ENCODE measurements at places on chromosomes 6 and 20.

DNA sequence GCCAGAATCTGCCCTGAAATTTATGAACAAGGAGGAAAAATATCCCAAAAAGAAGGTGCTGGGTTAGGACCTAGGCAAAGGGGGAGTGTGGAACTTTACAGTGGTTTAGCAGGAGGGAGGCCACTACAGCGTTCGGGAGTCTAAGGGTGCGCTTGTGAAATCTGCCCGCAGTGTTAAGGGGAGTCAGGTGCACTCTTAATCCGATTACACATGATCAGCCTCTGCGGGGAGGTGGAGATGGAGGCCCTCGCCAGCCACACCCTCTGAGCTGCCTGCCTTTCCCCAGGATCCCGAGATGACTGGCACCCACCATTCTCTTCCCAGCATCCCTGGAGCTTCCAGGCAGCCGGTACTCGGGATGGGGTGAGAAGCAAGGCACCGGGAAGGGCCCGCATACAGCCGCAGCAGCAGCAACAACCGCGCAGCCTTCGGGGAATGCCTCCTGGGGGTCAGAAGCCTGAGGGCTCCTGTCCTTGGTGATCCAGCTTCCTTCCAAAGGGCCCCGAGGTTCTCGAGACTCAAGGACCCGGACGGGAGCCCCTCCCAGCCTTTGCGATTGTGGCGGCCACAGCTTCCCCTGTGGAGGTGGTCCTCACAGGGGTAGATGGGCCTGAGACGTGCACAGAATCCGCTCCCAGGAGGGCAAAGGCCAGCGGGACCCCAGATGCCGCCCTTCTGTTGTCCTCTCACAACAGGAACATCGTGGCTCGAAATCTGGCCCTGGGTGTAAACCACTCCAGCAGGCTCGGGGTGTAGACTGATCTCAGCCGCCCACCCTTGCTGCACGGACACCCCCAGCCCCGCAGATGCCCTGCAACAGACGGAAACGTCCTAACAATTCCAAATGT, 57.3 kb upstream of the CST7 start:
- no peak for DNase-seq

DNA sequence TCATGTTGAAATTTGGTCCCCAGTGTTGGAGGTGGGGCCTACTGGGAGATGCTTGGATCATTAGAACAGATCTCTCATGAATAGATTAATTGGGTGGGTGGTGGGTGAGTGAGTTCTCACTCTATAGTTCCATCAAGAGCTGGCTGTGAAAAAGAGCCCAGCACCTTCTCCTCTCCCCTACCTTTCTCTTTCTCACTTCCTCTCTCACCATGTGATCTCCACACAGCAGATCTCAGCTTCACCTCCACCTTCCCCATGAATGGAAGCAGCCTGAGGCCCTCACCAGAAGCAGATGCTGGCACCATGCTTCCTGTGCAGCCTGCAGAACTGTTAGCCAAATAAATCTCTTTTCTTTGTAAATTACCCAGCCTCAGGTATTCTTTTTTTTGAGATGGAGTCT, 12.9 kb upstream of the GMNN start:
- no peak for DNase-seq

DNA sequence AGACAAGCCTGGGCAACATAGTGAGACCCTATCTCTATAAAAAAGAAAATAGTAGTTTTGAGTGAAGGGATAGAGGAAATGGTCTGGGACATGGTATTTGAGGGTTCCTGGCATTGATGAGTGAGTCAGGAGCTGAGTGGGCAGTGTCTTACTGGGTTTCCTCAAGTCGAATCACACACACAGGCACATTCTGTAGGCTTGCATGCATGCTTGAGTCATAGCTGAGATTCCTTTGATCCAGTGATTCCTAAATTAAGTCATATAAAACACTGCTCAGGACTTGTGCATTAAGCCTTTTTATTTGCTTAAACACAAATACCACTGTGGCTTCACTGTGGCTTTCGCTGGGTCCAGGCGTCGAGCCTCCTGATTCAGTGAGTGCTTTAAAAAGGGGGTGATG, 71.8 kb upstream of the TMEM181 start:
- DNase-seq = no peak

DNA sequence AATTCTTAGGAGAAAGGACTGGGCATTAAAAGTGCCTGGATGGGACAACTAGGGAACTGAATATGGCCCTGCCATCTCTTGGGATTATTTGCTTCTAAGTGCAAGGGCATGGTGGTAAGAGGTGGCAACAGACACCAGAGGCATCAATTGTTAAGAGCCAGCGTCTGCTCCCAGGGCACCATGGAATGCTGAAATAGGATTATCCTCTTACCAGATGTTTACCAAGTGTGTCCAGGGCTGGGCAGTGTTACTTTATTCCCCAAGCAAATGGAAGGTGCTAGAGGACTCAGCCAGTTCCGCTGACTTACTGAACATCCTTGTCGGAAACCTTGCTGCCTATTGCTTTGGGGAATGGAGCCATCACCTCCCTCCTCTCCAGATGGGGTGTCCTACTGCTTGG, 273.6 kb upstream of the SUPT3H start:
- no peak for DNase-seq

GRCh38 chr20:53837126-53837826, 233.1 kb downstream of the BCAS1 start:
- no peak for DNase-seq

GRCh38 chr6:89045011-89045387, 35.6 kb upstream of the PNRC1 start:
- DNase-seq = no peak

- DNase-seq = no peak
Measured at GRCh38 chr20:14536738-14537137, 199.3 kb upstream of the FLRT3 start.

GRCh38 chr6:130885392-130886192, 58.4 kb downstream of the SMLR1 start:
- peak; percentile 81 for DNase-seq

DNA sequence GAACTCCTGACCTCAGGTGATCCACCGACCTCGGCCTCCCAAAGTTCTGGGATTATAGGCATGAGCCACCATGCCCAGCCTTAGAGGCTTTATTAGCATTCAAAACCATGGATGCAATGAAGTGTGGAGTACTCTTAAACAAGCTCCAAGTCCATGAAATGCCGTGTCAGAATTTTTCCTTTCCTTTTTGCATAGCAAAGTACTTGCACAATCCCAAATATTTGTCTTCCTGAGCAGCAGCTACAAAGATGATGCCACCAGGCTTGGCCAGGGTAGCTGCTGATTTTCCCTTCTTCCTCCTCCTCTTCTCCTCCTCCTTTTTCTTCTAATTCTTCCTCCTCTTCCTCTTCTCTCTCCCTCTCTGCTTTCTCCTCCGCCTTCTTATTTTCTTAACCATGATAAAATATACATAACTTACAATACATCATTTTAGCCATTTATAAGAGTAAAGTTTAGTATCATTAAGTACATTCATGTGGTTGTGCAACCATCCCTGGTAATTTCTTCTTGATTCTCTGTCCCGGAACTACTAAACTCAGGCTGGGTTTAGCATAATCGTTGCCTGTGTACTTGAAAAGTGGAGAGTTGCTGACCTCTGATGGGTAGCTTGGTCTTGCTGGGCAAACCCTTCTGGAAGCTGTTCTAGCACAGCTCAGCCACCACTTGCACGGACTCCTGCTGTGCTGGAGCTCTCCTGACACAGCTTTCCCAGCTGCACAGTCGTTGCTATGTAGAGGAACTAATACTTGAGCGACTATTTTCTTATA, 20.3 kb downstream of the MUCL3 start:
- DNase-seq = no peak

DNA sequence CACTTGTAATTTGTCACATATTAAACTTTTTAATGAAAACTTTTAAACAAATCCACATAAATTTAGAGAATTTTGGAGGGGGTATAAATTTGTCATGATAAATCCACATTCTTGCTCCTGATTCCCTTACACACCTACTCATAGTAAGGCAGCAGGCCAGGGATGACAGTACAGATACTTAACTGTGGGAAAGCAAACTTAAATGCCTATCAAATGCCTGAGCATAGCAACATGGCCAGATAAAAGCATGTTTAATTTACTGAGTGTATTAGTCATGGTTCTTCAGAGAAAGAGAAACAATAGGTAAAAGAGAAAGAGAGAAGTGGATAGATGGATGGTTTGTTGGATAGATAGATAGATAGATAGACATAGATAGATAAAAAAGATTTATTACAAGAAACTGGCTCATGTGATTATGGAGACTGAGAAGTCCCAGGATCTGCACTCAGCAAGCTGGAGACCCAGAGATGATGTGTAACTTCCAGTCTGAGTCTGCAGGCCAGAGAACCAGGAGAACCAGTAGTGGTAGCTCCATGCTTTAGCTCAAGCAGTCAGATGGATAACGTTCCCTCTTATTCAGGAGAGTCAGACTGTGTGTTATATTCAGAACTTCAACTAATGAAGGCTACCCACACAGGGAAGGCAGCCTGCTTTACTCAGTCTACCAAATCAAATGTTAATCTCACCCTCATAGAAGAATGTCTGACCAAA, 15.9 kb upstream of the ADGRF1 start:
- DNase-seq = no peak

GRCh38 chr6:127606131-127606562, 29.2 kb downstream of the C6orf58 start:
- DNase-seq = no peak

DNA sequence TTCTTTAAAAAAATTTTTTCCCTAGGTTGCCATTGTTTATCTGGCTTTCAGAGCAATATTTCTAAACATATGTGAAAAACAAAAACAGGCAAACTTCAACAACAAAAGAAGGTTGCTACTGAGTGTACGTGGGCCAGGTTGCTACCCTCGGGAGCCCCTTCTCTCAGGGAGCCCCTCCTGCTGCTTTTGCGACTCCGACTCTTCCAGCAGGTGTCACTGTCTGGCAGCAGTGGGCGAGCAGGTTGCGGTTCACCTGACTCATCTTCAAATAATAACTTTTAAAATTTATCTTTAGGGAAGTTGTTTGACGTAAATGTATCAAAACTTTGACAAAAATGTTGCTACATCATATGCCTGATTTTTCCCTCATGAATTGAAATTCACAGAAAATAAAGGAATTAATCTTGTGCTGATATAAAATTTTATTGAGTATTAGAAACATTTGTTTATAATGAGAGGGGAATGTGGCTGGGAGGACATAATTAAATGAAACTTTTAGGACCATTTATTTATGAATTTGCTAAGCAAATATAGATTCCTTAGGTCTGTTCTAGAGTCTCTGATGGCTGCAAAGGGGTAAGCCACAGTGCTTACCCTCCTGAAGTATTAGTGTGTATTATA, 138.8 kb downstream of the HIVEP1 start:
- DNase-seq = no peak

GRCh38 chr6:114611696-114612095, 268.9 kb upstream of the HS3ST5 start:
- DNase-seq = no peak
